ENCODE measurements at places on chromosomes 4 and X. TPM values are rescaled to one million over a fixed set of nuclear protein-coding genes. Genes with fewer than 3 reads are reported as not detected.

The AKAP4 gene
- total RNA-seq = not detected

The GYG2 gene
- 377 TPM for total RNA-seq

- peak; percentile 78 for DNase-seq
Observed at GRCh38 chr4:3405176-3405575, 36.6 kb upstream of the HGFAC start.

- no peak for DNase-seq
Observed at GRCh38 chr4:6097581-6097980, 79.3 kb upstream of the C4orf50 start.

The TIMM17B gene
- total RNA-seq = 22.1 TPM

DNA sequence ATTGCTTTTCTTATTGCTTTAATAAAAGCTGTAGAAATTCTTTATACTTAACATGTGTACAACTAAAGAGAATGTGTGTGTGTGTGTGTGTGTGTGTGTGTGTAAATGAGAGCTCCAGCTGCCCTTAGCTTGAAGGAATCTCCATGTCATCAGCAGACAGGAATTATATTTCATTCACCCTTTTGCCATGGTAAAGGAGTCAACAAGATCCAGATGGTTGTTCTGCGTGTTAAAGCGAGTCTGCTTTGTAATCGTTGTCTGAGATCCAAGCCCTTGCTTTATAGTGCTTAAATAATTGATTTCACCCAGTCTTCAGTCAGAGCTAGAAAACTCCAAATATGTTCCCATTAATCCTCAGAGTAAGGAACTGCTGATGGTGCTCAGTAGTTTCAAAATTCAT lies 285.5 kb downstream of the PDGFC start:
- no peak for DNase-seq

The SORCS2 gene
- 1.9 TPM for total RNA-seq

GRCh38 chr4:23614284-23614892 lies 275.5 kb downstream of the PPARGC1A start:
- DNase-seq = no peak

DNA sequence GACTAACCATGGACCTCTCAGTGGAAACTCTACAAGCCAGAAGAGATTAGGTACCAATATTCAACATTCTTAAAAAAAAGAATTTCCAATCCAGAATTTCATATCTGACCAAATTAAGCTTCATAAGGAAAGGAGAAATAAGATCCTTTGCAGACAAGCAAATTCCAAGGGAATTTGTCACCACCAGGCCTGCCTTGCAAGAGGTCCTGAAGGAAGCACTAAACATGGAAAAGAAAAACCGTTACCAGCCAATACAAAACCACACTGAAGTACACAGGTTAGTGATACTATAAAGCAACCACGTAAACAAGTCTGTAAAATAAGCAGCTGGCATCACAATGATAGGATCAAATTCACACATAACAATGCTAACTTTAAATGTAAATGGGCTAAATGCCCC lies 156.6 kb downstream of the FAM13A start:
- no peak for DNase-seq

The XKRX gene
- total RNA-seq = not detected

The ATP1B4 gene
- total RNA-seq = not detected

DNA sequence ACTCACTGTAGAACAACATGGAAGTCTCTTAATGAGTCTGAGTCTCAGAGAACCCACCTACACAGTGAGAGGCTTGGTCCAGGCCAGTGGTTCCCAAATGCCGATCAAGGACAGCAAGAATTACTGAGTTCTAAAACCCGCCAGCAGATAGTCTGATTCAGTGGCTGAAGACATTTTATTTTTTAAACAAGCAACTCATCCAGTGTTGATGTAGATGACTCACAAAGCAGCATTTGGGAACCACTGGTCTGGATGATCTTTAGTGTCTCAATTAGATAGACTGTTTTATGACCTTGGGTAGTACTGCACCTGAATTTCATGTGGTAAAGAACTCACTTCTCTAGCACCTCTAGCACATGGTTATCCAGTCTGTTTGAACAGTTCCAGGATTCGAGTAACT lies 193.6 kb downstream of the FBXW7 start:
- no peak for DNase-seq

GRCh38 chr4:23006756-23007155 lies 314.0 kb downstream of the GBA3 start:
- no peak for DNase-seq

The BRS3 gene
- not detected for total RNA-seq

DNA sequence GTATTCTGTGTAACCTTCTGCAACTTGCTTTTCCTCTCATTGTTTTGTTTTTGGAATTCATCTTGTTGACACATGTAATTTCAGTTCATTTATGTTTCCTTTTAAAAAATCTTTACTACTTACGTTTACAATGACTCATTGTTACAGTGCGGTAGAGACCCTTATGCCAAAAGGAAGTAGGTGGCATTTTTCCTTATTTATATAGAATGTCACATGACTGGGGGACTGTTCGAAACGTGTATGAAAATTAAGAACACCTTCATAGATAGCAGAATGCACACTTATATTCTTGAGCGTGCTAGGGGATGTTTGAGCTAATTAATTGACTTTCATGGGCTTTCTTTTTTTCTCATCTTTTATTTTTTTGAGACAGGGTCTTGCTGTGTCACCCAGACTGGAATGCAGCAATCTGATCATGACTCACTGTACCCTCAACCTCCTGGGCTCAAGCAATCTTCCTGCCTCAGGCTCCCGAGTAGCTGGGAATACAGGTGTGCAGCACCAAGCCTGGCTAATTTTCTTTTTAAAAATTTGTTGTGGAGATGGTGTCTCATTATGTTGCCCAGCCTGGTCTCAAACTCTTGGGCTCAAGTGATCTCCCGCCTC lies 7.3 kb downstream of the REPS2 start:
- no peak for DNase-seq

- no peak for DNase-seq
Observed at GRCh38 chr4:12852338-12853307, 631.5 kb downstream of the RAB28 start.

- no peak for DNase-seq
Observed at GRCh38 chrX:109855501-109855900, 122.4 kb upstream of the ACSL4 start.

DNA sequence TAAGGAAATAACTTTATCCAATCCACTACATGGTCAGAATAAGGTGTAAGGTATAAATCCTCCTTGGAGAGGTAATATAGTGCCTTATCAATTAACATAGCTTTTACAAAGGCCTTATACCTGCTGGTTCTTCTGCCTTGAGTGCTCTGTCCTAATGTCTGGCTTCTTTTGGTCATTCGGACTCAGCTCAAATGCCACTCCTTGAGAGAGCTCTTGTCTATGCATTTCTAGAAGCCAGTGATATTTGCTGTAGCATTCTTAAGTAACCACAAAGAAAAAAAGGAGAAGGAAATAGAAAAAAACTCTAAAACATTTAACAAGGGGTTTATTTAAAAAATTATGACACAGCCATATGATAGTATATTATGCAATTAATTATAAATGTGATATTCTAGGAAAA lies 444.8 kb upstream of the SLIT2 start:
- no peak for DNase-seq

The OCIAD2 gene
- 4.5 TPM for total RNA-seq

GRCh38 chrX:76026292-76026691 lies 146.6 kb upstream of the PBDC1 start:
- DNase-seq = no peak

DNA sequence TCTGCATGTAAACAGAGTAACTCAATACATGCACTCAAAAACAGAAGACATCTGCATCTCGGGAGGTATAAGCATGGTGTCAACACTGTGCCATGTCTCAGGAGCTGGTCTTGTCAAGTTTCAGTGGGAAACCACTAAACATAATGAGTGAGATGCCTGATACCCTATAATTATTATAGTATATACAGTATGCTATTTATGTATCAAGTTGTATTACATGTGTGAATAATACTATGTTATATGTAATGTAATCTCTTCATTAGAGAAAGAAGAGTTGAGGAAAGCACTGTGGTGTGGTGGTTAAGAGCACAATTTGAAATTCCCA lies 2.5 kb downstream of the PPBP start:
- DNase-seq = no peak

The ANTXR2 gene
- total RNA-seq = 197 TPM

- DNase-seq = no peak
Observed at GRCh38 chrX:150258463-150259430, 104.4 kb upstream of the MAMLD1 start.

GRCh38 chr4:95318483-95318882 lies 230.3 kb downstream of the UNC5C start:
- DNase-seq = no peak

DNA sequence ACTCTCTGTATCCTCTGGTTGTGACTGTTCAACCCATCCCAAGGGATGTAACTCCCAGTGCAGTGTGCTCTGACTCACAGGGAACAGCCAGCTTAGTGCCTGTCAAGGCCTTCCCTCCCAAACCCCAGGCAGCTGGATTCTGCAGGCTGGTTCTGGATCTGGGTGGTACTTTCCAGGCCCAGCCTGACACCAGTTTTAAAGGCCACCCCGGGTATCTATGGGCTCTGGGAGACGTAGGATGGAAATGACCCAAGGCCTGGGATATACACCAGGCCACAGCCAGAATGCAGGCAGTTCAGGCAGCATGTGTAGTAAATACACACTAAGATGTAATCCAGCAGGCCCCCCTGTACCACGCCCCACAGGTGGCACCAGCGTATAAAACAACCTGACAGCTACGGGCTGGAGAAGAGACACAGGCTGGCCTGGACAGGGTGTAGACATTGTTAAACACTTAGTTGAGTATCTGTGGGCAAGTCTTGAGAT lies 64.2 kb downstream of the SPINK2 start:
- DNase-seq = no peak

The PGAM4 gene
- total RNA-seq = not detected

- DNase-seq = no peak
Observed at GRCh38 chrX:13581554-13581953, 12.2 kb downstream of the EGFL6 start.

GRCh38 chrX:137748827-137749226 lies 182.9 kb downstream of the ZIC3 start:
- DNase-seq = no peak

GRCh38 chrX:20361081-20361889 lies 94.6 kb upstream of the RPS6KA3 start:
- DNase-seq = no peak

The TAF7L gene
- total RNA-seq = 0.26 TPM

The EFHC2 gene
- total RNA-seq = 0.29 TPM
